ENCODE measurements at places on chromosomes 3 and 15. TPM values are rescaled to one million over a fixed set of nuclear protein-coding genes. Genes with fewer than 3 reads are reported as not detected.

RYR3 gene
- total RNA-seq: 2.6 TPM

DVL3 gene
- 61.3 TPM for total RNA-seq

MYH15 gene
- 2.1 TPM for total RNA-seq

LRRC49 gene
- total RNA-seq: 64.1 TPM

GPR87 gene
- 1.8 TPM for total RNA-seq

PPM1M gene
- 5.5 TPM for total RNA-seq

GPR62 gene
- 0.39 TPM for total RNA-seq

POLQ gene
- 0.52 TPM for total RNA-seq

BRK1 gene
- total RNA-seq: 191 TPM

LMAN1L gene
- 0.16 TPM for total RNA-seq

DYNLT2B gene
- 45.3 TPM for total RNA-seq

IL12A gene
- total RNA-seq: 0.42 TPM

All from motor neuron (in vitro differentiated cells).